ENCODE measurements at places on chromosomes 7 and 10. TPM values are rescaled to one million over a fixed set of nuclear protein-coding genes. Genes with fewer than 3 reads are reported as not detected.

GRCh38 chr7:91778416-91778815 lies 102.1 kb downstream of the MTERF1 start:
- no peak for DNase-seq

GRCh38 chr10:13056456-13057077 lies 43.4 kb upstream of the OPTN start:
- no peak for DNase-seq

The AASS gene
- 2.1 TPM for polyA plus RNA-seq

DNA sequence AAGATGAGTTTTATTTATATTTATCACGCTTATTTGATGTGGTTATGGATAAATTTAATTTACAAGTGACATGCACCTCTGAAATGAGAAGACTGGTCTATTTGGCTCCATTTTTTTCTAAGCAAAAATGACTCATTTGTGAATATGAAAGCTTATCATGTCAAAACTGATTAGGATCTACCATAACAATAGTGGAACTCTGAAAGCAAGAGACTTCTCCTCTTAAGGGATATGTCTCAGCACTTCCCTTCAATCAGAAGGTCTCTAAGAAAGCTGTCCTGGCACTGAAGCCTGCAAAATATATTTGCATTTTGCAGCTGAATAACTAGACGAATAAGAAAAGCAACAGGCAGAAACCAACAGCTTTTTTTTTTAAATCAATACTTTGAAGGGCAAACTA lies 12.7 kb downstream of the FAS start:
- no peak for DNase-seq

The PPP1R3C gene
- not detected for polyA plus RNA-seq

GRCh38 chr7:121298831-121299239 lies 30.0 kb upstream of the WNT16 start:
- no peak for DNase-seq

DNA sequence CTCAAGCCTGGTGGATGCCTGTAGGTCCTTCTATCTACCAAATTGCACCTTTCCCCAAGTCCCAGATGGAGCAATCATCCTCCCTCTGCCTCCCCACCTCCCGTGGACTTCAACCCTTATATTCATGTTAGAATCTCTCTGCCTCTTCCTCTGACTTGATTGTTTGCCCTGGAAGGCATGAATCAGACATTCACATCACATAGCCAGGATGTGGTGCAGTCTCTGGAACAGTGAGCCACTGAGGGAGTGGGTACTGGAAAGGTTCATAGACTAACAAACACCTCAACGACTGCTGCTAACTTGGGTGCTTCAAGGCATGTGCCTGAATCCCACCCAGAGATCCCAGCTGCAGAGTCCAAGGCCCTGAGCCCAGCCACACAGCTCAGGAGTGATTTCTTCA lies 494.0 kb downstream of the TNS3 start:
- DNase-seq, result no peak
